Renal cortical epithelial cell (primary cell): ENCODE measurements at places on chromosomes 4 and X.
A peak's percentile ranks its signal among the peaks of the same experiment; 100 is the strongest.

DNA sequence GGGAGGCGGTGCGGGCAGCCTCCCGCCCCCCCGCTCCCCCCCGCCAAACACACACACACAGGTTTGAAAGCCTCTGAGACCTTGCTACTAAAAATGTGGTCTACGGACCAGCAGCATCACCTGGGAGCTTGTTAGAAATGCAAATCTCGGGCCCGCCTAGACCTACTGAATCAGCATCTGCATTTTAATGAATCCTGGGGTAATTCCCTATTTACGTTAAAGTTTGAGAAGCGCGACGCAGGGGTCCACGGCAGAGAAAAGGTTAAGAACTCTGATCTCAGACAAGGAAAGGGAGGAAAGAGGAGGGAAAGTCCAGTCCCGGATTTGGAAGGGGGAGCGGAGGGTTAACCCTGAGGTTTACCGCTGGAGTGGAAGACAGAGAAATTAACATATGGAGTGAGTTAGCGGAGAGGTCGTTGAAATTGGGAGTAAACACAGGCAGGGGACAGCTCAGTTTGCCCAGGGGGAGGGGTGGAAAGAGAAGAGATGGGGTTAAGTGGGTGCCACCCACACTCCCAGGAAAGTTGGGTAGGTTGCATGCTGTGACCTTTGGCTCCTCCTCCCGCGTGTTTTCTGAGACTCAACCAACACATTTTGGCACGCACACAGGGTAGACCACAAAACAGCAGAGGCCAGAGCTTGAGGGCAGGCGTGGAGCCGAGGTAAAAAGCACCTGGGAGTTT, 483.6 kb downstream of the BCOR start:
- peak; percentile 71 for DNase-seq

GRCh38 chr4:42732776-42733175, 75.9 kb upstream of the ATP8A1 start:
- no peak for DNase-seq

DNA sequence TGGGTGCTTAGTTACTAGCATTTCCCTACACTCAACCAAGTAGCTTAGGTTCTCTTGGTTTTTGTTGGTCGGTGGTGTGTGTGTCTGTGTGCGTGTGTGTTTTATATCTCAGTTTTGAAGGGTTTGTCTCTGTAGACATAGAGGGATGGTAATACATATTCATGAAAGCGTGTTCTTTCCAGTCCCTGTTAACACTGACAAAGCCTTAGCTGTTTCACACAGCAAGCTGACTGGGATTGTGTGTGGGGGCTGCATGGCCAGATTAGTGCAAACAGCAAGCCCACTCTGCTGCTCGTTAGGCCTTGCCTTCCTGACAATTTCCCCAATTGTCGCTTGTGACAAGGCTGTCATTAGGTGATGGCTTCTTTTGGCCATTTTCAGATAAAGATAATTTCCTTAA, 43.9 kb downstream of the ALPK1 start:
- DNase-seq = no peak

GRCh38 chrX:46234775-46235174, 310.4 kb downstream of the ZNF674 start:
- DNase-seq = no peak

DNA sequence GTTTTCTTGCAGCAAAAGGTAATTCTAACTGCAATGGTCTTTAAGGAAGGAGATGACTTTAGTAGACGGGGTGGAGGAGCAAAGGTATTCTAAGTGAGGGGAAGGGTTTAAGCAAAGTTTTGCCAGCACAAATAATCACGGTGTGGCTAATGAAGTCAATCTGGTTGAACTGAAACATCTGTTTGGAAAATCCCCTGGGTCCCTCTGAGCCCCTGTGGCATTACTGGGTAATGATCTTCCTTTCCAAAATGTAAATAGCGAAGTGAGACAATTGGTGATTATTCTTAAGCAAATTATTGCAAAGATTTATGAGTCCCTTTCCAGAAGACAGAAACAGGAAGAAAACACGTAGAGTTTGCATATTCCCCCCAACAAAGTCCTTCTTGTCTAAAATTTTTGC, 47.2 kb downstream of the FGFBP1 start:
- no peak for DNase-seq

DNA sequence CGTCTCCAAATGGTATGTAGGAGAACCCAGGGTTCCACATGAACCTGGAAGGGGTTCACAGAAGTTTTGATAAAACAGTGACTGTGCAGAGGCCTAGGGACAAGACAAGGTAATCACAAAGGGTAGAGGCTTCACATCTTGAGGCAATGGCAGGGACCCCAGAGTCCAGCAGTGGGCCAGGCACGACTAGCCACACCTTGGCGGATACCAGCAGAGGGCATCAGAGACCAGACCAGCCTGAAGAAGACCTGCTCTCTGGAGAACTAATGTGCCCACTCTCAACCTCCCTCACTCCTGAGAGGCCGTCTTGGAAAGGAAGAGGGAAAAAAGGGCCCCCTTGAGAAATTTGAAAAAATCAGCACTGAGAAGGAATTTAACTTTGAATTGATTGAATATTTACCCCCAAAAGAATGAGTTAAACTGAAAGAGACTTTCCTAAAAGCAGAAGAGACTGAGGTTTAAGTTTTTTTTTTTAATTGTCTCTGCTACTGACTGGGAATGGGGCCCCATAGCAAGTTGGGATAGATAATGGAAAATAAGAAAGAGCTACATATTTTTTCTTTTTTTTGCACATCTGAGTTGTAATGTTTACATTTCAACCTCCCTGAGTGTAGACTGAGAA, 243.8 kb upstream of the JADE1 start:
- DNase-seq = peak; percentile 38
